ENCODE measurements at places on chromosomes 6 and 20.
A peak's percentile ranks its signal among the peaks of the same experiment; 100 is the strongest.

- DNase-seq, result no peak
Measured at GRCh38 chr6:9504191-9504590, 910.7 kb downstream of the TFAP2A start.

GRCh38 chr6:45568626-45569025 is 190.9 kb upstream of the SUPT3H start:
- no peak for DNase-seq

DNA sequence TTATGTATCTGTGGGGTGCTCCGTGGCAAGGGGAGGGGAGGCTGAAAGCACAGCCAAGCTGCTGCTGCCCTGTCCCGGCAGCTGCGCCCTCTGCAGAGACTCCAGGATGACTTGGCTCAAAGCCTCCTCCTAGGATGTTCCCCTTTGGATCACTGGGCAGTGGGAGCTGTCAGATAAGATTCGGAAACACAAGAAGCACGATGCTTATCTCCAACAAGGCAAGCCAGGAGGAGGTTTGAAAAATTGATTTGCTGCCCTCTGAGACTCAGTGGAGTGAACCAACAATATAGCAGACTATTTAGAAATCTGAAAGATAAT is 776.4 kb downstream of the C6orf118 start:
- no peak for DNase-seq

- no peak for DNase-seq
Measured at GRCh38 chr6:14831937-14832336, 413.9 kb upstream of the JARID2 start.

GRCh38 chr6:73362358-73362757 is at the start of gene KHDC3L:
TSS of gene KHDC3L (plus strand) at chr6:73362658. CDS start at chr6:73362730, 72 bp downstream.
- no peak for DNase-seq

- no peak for DNase-seq
Measured at GRCh38 chr6:31881136-31881859, 2.5 kb upstream of the SLC44A4 start.

DNA sequence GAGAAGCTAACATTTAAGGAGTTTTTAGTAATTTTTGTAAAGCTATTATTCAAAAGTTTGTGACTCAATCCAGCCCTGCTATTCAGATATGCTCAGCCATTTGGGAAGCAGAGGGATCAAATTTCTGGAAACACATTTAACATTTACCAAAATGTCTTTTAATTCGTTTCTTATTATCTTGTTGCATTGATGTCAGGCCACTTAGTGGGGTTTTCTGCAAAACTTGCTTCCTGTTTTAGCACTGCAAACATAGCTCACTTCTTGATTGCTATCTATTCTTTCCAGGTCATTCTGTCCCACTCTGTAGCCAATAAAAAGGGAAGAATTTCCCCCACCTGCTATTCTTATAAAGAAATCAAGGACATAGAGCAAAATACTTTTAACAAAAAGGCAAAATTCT is 176.9 kb upstream of the SUPT3H start:
- DNase-seq, result no peak

DNA sequence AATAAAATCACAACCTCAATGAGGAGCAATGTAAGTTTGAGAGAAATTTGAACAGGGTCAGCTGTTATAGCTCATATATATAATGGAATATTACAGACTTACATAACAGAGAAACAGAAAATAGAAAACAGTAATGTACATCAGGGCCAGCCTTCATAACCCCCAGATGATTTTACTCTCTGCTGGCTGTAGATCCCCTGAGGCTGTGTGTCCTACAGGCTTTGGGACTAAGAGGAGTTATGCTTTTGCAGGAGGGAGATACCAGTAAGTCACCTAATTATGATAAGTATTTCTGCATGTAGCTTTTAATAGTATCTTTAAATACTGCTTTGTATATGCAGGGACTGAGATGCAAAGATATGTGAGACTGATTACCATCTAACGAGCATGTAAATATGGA is 105.8 kb upstream of the ASCC3 start:
- DNase-seq, result no peak

GRCh38 chr20:47038566-47039560 is 144.2 kb downstream of the EYA2 start:
- no peak for DNase-seq

DNA sequence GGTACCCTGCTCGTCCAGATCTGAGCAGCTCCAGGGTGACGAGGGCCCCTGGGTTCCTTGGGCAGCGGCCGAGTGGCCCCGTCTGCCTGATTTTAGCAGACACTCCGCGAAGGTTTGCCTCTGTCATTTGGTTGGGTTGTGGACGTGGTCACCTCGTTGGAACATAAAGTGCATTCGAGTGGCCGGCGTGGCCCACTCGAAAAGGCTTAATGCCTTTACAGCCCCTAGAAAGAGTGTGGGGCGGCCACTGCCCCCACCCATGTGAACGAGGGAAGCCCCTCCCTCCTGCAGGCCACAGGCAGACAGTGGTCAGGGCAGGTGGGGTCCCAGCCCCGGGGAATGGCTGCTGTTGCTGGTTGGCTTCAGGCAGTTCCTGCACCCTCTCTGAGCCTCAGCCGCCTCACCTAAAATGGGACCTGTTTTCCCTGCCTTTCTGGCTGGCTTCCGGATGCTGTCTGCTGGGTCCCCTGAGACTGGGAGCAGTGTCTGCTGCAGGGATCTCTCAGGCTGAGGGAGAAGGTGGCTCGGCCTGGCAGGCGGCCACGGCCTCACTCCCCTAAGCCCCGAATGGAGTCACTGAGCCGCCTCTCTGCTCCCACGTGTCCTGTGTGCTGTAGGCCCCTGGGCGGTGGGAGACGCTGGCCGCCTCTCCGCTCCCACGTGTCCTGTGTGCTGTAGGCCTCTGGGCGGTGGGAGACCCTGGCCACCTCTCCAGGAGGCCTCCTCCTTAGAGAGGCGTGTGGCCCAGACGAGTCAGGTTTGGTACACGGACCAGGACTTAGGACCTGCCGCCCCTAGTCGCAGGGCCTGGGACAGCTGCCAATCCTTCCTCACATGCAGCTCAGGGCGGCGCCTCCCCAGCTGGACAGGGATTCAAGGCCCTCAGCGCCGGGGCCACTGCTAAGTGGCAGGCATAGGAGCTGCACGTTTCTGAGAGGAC is 233.0 kb downstream of the ERMARD start:
- DNase-seq, result no peak

- peak; percentile 81 for DNase-seq
Measured at GRCh38 chr6:99822741-99823512, 171.1 kb downstream of the MCHR2 start.

- no peak for DNase-seq
Measured at GRCh38 chr20:35363190-35363589, 48.6 kb downstream of the UQCC1 start.

GRCh38 chr6:54288474-54288873 is 19.8 kb upstream of the TINAG start:
- peak; percentile 32 for DNase-seq

DNA sequence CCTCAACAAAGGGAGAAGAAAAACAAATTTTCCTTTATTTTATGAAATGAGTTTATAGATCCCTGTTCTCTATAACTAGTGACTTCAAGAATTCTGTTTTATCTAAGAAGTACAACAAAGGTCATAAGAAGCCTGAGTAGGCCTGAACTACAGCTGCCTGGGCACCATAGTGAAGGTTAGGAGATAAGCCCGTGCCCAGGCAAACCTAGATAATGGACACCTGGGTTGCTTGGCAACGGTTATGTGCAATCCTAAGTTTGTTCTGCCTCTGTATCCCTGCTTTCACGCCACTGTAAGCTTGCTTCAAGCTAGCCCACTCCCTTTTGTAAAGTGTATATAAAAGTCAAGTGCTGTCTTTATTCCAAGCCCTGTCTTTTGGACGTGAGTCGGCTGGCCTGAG is 23.2 kb downstream of the SCGN start:
- DNase-seq, result no peak

- peak; percentile 21 for DNase-seq
Measured at GRCh38 chr6:28658475-28659249, 133.0 kb downstream of the GPX5 start.

All from MCF 10A (cell line).